ENCODE measurements at places on chromosomes 1 and 21. TPM values are rescaled to one million over a fixed set of nuclear protein-coding genes. Genes with fewer than 3 reads are reported as not detected.

PRDM16 gene
- total RNA-seq = 1.1 TPM

GRCh38 chr1:53578358-53578757, 119.2 kb downstream of the DMRTB1 start:
- H3K27me3 ChIP-seq = no peaks in the 10 kb centered on the region
- DNase-seq = no peak
- peaks cover 16% of the 10 kb centered on the region for H3K4me1 ChIP-seq
- H3K36me3 ChIP-seq = no peaks in the 10 kb centered on the region

KCNN3 gene
- 1.3 TPM for total RNA-seq

TAL1 gene
- 0.63 TPM for total RNA-seq

GORAB gene
- total RNA-seq = 8.8 TPM

DNA sequence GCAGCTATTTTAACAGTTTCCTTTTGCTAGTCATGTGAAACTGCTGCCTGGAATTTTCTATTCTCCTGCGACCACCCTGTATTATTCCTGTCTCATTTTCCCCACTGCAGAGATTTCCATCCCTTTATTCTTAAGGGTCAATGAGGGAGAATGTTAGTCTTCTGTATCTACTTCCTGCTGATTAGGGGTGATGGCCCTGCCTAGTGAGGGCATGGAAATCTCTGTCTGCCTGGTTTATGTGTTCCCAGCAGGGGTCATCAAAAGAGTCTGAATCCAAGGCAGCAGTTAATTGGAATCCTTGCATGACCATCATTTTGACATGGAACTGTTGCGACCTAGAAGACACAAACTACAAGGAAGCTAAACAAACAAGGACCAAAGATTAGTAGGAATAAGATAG, 325.2 kb downstream of the PLPP3 start:
- no peak for DNase-seq
- peaks cover 13% of the 10 kb centered on the region for H3K4me1 ChIP-seq
- H3K4me3 ChIP-seq = no peak overlapping the region
- no peaks in the 10 kb centered on the region for H3K27me3 ChIP-seq

TSPAN1 gene
- total RNA-seq = 0.50 TPM

CYP4Z1 gene
- total RNA-seq = not detected

DNA sequence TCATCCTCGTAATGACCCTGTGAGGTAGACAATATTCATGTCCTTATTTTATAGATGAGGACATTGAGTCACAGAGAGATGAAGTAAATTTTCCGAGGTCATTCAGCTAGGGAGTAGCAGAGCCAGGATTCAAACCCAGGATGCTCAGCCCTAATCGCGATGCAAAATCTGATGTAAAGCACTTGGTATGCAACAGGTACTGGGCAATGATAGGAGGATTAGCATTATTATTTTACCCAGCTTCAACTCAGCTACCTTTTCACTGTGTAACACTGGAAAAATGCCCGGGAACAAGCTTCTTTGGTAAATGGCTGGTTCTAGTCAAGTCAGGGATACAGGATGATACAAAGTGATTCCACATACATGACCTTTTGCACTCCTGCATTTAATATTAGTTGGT, 88.7 kb downstream of the ATP1A1 start:
- H3K4me3 ChIP-seq = no peak overlapping the region
- no peak for DNase-seq
- no peaks in the 10 kb centered on the region for H3K27me3 ChIP-seq
- no peaks in the 10 kb centered on the region for H3K36me3 ChIP-seq

SLC5A3 gene
- total RNA-seq = 14.8 TPM

DNA sequence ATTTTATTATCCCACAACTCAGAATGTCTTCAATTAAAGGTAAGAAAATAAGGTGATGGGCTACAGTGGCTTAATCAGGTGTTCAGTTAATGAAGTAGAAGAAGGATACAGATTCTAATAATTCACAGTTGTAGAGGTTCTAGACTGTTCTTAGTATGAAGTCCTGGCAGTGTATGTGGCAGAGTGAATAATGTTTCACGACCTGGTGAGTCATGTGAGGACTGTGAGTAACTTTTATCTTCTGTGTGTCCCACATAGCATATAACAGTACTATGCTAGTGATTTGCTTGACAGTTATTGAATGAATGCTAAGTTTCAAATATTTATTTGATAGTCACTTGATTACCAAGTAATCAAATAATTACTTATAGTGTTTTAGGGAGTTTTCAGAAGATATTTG, 20.0 kb downstream of the SLC16A4 start:
- no peak overlapping the region for H3K27ac ChIP-seq
- DNase-seq = no peak
- H3K4me3 ChIP-seq = no peak overlapping the region
- peaks cover 14% of the 10 kb centered on the region for H3K36me3 ChIP-seq
- no peaks in the 10 kb centered on the region for H3K27me3 ChIP-seq
- no peaks in the 10 kb centered on the region for H3K4me1 ChIP-seq

GRCh38 chr1:156957634-156958033, 37.2 kb downstream of the LRRC71 start:
- H3K27ac ChIP-seq = no peak overlapping the region
- no peak for DNase-seq
- no peak overlapping the region for H3K4me3 ChIP-seq
- H3K27me3 ChIP-seq = no peaks in the 10 kb centered on the region
- no peaks in the 10 kb centered on the region for H3K4me1 ChIP-seq

- H3K4me1 ChIP-seq = no peaks in the 10 kb centered on the region
- no peak for DNase-seq
- no peak overlapping the region for H3K4me3 ChIP-seq
- no peak overlapping the region for H3K27ac ChIP-seq
- peaks cover 14% of the 10 kb centered on the region for H3K36me3 ChIP-seq
Measured at GRCh38 chr1:179709841-179710329, 33.2 kb upstream of the FAM163A start.

LTN1 gene
- 18.9 TPM for total RNA-seq

DNA sequence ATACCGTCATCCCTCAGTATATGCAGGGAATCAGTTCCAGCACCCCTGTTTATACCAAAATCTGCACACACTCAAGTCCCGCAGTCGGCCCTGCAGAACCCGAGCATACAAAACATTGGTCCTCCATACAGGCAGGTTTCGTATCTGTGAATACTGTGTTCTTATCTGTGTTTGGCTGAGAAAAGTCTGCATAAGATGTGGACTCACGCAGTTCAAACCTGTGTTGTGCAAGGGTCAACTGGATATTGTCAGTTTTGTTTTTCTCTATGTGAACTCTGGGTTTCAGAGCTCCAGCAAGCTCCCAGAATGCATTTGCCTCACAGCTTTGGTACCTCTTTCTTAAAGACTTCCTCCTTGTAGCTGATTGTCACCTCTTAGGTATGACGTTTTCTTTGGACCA, 100.6 kb downstream of the NR5A2 start:
- no peak overlapping the region for H3K4me3 ChIP-seq
- H3K27ac ChIP-seq = no peak overlapping the region
- peaks cover 18% of the 10 kb centered on the region for H3K4me1 ChIP-seq

DNA sequence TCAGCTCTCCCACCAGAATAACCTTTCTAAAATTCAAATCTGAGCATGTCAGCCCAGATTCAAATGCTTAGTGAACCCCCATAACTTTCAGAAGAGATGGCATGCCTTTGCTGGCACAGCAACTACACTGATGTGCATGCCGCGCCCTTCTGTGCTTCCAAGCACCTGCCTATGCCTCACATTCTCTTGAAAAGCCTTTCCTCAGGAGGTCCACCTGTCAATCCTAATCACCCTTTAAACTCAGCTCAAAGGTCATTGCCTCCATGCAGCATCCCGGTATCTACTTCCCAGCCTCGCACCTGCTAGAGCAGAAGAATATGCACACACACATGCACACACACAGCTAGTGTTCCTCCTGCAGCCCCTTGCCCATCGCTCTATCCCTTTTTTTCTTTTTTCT, 5.2 kb upstream of the S100A2 start:
- no peak overlapping the region for H3K4me3 ChIP-seq
- H3K27ac ChIP-seq = no peak overlapping the region
- peaks cover 2% of the 10 kb centered on the region for H3K27me3 ChIP-seq
- no peak for DNase-seq

NAXE gene
- total RNA-seq = 81.6 TPM

DNA sequence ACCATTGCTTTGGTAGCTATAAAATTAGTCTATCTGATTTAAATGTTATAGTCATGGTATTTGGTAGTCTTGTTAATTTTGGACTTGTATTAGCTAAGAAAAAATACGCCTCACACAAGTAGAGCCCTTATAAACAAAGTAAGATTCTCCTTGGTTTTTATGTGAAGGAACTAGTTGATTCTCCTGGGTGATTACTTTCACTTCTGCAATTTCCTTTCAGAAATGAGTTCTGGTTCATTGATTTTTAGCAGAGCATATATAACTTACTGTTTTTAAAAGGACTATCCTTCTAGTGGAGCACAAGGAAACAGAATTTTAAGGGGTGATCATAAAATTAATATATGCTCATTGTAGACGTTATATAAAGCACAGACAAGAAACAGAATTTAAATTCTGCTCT, 120.1 kb downstream of the BACH1 start:
- no peaks in the 10 kb centered on the region for H3K36me3 ChIP-seq
- no peak for DNase-seq
- no peak overlapping the region for H3K4me3 ChIP-seq
- no peak overlapping the region for H3K27ac ChIP-seq
- H3K27me3 ChIP-seq = no peaks in the 10 kb centered on the region

DNA sequence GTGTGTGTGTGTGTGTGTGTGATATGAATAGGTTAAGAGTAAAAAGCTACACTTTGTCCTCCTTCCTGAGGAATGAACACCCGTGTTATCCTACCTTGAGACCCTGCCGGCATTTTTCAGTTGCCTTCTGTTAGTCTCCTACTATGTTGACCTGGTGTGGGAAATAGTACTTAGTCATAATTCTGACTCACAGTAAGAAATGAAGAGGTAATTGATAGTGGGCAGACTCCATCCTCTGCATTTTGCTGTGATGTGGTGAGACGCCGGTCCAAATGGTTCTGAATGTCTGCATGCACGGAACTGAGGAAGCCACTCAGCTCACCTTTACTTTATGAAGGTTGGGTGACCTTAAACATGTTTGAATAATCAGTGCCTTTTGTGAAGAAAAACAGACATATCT, 12.6 kb downstream of the CD101 start:
- peaks cover 23% of the 10 kb centered on the region for H3K4me1 ChIP-seq
- H3K27me3 ChIP-seq = no peaks in the 10 kb centered on the region
- no peak for DNase-seq
- H3K36me3 ChIP-seq = no peaks in the 10 kb centered on the region
- H3K4me3 ChIP-seq = no peak overlapping the region
